ENCODE measurements at places on chromosomes 5 and 9.

DNA sequence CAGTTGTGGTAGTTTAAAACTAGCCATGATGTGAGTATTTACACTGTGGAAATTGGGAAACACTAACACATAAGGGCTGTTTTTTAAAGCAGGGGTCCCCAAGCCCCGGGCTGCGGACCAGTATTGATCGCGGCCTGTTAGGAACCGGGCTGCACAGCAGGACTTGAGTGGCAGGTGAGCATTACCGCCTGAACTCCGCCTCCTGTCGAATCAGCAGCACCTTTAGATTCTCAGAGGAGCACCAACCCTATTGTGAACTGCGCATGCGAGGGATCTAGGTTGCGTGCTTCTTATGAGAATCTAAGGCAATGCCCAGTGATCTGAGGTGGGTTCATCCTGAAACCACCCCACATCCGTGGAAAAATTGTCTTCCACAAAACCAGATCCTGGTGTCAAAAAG is 127.8 kb downstream of the PCSK5 start:
- no peak for DNase-seq

DNA sequence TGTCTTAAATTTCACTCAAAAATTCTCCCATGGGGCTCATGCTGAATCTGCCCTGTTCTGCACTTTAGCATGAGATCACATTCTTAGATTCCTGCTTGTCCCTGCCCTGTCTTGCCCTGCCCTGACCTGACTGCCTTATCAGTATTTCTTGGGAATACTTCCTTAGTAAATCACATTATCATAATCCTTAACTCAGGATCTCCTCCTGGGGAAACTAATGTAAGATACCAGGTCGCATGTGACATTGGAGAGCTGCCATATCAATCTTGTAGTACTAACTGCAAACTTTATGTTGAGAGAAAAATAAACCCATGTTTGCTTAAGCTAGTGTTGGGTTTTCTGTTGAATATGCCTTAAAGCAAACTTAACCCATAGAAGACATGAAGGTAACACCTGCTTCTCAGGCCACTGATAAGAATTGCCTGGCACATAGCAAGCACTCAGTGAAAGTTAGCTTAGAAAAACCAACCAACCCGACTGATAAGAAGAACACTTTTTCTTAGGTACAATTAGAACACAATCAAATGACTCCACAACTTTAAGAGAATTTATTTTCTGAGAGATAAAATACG is 53.3 kb downstream of the IL33 start:
- no peak for DNase-seq

DNA sequence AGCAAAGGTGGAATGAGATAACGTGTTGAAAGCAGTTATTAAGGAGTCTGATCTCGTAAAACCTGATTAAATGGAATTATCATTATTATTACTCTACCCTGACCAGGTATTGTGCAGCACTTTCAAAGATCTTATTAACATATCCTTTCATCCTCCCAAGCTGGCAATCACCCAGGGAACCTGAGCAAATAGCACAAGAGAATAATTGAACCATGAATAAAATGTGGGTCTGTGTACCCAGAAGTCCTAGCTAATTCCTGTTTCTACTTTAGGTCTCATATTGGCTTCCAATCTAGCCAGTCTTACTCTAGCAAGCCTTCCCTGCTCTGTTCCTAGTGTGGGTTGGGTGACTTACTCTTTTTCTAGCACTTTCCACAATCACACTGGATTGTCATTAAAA is 162.2 kb upstream of the STK32A start:
- no peak for DNase-seq

GRCh38 chr5:160556846-160557245 is 135.2 kb downstream of the PTTG1 start:
- DNase-seq = no peak

DNA sequence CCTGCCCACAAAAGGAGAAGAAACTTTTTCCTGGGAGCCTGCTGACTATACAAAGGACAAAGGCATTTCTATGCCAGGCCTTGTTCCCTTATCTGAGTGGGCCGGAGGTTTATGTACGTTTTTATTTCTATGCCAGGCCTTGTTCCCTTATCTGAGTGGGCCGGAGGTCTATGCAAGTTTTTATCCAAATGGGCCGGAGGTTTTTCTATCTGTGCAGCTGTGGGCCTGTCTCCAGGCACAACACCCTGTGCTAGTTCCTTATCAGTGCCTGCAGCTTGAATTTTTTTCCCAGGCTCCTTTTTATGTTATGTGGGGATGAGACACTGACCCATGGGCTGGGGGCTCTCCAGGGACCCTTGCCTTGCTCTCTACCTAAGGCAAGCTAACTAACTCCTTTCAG is 5.5 kb downstream of the SLC25A2 start:
- no peak for DNase-seq

- DNase-seq = no peak
Observed at GRCh38 chr5:61441742-61442141, 109.7 kb downstream of the ZSWIM6 start.

GRCh38 chr9:79116041-79116440 is 455.7 kb upstream of the TLE4 start:
- DNase-seq = no peak

- DNase-seq = no peak
Observed at GRCh38 chr9:121508415-121508814, 8.8 kb upstream of the GGTA1 start.

DNA sequence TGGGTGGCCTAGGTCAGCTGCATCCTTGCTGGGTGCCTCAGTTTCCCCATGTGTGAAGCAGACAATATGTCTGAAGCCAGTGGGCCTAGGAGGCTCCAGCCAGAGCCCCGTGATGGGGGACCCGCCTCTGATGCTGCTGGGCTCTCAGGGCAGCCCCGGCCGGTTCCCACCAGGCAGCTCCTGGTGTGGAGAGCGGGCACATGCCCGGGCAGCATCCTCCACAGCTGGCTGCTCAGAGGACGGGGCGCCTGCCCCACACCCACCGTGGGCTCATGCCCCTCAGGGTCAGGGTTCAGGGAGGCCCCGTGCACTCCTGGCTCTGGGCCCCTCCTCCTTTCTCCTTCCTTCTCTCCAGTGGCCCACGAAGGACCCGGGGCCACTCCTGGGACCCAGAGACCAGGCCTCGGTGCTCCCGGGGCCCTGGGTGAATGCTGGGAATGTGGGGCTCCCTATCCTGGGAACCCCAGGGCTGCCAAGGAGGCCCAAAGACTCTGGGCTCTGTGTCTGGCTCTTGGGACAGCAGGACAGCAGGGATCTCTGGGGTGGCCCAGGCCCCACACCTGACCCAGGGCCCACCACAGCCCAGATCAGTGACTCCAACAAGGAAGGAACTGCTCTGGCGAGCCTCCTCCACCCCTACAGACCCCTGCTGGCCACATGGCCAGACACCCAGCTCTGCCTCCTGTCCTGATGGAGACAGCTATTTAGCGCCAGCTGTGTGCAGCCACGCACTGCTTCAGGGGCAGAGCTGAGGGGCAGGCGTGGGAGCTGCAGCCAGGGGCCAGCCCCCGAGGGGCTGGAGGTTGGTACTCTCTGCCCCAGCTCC is 39.5 kb upstream of the EGFL7 start:
- DNase-seq = no peak

DNA sequence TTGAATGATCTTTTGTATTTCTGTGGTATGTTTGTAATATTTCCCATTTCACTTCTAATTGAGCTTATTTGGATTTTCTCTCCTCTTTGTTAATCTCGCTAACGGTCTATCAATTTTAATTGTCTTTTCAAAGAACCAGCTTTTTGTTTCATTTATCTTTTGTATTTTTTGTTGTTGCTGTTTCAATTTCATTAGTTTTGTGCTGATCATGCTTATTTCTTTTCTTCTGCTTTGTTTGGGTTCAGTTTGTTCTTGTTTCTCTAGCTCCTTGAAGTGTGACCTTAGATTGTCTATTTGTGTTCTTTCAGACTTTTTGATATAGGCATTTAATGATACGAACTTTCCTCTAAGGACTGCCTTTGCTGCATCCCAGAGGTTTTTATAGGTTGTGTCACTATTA is 28.4 kb upstream of the SNCAIP start:
- DNase-seq = no peak

DNA sequence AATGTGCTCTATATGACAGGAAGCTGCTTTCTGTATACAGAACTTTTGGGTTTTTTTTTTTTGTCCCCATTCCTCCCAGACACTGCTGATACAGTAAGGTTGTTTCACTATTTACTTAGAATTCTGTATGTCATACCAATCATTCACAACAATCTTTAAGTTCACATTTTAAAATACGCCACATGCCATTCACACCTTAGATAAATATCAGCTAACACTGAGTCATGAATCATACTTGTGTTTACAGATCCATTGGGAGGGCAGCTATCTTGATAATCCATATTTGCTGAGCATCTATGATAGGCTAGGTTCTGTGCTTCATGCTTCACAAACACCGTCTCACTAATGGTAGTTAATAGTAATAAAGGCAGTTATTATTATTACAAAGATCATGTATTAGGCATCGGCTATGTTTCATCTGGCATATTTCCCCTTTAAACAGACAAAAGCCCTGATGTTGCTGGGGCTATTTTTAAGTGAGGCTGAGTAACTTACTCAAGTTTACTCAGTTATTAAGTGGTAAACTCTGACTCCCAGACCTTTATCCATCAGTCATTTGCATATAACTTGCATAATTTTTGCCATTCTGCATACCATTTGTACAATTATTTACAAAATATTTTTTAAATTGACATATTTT is 152.2 kb upstream of the HMHB1 start:
- DNase-seq = no peak

- no peak for DNase-seq
Observed at GRCh38 chr5:52952483-52952882, 36.7 kb upstream of the ITGA2 start.

GRCh38 chr5:39650008-39650762 is 225.4 kb upstream of the DAB2 start:
- DNase-seq = no peak

DNA sequence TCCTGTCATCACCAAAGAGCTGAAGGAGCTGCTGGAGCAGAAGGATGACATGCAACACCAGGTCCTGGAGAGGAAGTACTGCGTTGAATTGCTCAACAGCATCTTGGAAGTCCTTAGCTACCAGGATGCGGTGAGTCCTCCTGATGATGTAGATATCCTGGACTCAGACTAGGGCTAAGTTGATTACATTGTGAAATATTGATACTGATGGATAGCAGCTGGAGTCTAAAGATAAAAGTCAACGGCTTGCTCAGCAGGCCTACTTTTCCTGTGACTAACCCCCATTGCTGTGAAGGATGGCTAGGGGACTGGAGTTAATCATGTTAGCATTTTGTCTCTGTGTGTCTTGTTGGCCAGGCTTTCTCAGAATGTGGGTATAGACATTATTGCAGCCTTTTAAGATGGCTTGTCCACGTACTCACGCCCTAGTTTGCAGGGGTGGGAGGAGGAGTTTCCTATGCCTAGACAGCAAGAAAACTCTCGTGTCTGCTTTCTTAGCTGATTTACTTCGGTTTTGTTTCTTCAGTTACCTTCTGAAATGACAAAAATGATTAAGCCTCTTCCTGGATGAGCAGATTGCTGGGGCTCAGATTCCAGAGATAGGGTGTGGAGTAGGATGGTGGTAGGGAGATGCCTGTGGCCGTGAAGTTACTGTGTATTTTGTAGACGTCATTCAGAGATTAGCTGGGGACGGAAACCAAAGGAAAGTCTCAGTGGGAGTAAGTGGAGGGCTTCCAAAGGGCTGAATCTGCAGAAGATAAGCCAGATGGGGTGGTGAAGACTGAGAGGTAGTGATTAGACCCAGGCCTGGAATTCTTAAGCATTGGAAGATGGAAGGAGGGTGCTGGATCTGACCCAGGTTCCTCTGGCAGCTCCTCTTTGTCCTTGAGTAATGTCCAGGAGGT is 166.3 kb downstream of the DOCK2 start:
- no peak for DNase-seq

- no peak for DNase-seq
Observed at GRCh38 chr5:69131304-69131703, 35.6 kb upstream of the CCNB1 start.

DNA sequence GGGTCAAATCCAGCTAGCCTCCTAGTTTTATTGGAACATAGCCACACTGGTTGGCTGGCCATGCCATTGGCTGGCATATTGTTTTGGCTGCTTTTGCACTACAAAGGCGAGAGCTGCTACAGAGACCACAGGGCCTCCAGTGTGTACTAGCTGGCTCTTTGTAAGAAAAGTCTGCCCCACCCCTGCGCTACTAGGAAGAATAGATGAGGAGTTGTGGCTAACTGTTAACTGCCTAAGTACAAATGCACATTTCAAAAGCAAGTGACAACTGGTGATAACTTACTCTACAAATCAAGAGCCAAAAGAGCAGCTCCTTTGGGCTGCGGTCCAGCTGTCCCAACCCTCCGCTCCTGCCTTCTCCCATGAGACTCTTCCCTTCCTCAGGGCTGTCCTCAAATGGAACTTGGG is 63.9 kb downstream of the SERINC5 start:
- peak; percentile 54 for DNase-seq

- DNase-seq = no peak
Observed at GRCh38 chr5:132183723-132184122, 43.9 kb downstream of the P4HA2 start.

- no peak for DNase-seq
Observed at GRCh38 chr5:27328480-27328879, 290.1 kb upstream of the CDH9 start.

- DNase-seq = no peak
Observed at GRCh38 chr9:23820451-23821374, 5.3 kb downstream of the ELAVL2 start.

GRCh38 chr9:13459071-13459470 is 179.6 kb upstream of the MPDZ start:
- no peak for DNase-seq

Data from OCI-LY7 (cell line).